ENCODE measurements at places on chromosomes 5 and 9.

DNA sequence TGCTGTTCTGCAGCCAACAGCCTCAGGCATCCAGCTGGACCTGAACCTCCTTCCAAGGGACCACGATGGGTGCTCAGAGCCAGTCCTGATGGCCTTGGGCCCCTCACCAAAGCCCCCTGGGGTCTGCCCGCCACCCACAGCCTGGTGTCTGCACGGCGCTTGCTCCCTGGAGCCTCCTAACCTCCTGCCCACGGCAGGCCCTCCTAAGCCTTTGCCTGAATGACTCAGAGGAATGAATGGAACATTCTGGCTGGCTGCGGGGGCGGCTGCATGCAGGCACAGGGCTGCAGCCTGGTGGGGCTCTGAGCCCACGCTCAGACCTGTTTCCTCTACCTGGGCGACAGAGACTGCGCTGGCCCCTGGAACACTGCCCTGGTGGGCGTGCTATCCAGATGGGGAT, 6.9 kb downstream of the SOHLH1 start:
- DNase-seq = no peak

- DNase-seq = no peak
These were observed 4.7 kb downstream of the SEMA4D start for GRCh38 chr9:89493181-89493580.

DNA sequence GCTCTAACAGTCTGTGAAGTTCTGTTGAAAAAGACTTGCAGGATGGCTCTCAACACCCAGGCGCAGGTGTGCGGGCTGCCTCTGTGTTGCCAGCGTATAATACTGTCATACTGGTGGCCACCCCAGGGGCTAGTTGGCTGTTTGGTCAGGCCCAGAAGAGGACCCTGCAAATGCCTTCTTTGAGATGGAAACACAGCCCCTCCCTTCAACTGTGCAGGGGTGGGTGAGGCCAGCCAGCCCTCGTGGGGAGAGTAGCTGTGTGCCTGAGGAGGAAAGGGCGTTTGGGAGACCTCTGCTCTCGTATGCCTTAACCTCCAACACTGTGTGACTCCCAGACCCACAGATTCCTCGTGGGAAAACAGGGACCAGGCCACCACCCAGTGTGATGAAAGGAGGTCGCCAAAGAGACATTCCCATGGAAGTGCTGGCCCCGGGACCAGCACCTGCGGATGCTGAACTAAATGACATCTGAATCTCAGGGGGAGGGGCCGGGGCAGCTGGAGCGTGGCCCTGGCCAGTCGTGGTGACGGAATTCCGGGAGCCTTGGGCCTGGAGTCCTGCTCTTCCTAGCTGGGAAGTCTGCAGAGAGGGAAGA, 11.3 kb upstream of the SCGB3A1 start:
- no peak for DNase-seq

- DNase-seq = no peak
These were observed 448.4 kb downstream of the PSAT1 start for GRCh38 chr9:78745331-78745730.

DNA sequence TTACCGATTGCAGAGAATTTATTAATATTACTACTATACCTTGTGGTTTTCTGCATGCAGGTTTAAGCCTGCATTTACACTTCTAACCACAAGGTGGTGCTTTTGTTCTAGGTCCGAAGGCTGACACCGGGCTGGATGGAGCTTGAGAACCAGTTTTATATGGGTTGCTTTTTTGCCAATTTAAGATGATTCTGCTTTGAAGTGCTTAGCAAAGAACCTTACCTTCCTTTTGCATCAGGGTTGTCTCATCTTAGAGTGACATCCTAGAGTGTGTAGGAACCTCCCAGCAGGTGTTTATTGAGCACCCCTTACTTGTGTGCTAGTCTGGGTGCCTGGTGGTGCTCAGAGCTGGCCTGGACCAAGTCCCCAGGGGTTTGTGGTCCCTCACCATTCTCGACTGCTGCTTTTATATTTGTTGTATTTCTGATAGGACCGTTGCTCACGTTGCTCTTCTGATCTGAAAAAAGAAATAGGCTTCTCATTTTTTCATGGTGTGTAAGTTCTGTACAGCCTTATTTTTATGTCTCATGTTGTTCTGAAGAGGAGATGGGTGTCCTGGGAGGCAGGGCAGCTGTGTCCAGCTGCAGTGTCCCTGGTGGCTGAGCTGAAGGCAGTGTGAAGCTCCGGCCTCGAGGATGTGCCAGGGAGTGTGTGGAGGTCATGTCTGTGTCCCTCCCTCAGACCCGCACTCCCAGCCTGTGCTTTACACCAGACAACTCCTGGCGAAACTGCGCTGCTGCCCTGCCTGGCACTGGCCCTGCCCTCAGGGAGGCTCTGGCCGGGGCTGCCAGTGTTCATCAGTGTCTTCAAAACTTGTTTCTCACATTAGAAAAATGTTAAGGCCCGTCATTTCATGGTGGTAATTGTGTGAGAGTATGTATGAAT, 54.3 kb downstream of the EHMT1 start:
- peak; percentile 77 for DNase-seq

GRCh38 chr9:21993893-21994555, at the start of gene CDKN2A:
CDKN2A (minus strand) TSS chr9:21994392.
- peak; percentile 24 for DNase-seq

DNA sequence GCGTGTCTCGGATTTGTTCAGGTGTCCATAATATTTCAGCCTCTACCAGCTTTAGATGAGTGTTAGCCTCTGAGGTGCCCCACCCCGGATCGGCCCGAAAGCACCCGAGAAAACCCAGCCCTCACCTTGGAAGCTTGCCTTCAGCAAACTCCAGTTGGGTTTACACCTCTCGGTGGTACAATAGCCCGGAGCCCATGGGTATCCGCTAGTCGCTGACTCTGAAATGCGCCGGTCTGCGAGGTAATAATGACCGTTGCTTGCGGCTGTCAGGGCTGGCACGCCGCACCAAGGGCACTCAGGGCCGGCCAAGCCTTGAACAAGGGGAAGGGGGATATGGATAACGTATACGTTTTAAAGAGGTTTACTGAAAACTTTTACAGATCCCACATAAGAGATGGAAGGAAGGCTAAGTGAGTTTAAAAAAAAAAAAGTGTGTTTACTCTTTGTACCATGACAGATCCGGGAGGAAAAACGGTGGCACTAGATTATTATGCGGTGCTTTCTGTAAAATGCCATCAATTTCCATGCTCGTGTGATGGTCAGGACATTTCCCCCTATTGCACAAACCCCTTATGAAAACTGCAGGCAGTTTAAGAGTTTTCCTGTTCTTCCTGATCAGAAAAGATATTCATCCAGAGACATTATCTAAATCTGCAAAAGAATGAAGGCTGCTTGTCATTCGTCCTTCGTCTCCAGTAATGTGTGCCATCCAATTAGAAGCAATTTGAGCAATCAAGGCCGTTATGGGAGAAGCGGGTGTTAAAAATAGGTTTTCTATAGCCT, 124.2 kb downstream of the TMEM161B start:
- no peak for DNase-seq

DNA sequence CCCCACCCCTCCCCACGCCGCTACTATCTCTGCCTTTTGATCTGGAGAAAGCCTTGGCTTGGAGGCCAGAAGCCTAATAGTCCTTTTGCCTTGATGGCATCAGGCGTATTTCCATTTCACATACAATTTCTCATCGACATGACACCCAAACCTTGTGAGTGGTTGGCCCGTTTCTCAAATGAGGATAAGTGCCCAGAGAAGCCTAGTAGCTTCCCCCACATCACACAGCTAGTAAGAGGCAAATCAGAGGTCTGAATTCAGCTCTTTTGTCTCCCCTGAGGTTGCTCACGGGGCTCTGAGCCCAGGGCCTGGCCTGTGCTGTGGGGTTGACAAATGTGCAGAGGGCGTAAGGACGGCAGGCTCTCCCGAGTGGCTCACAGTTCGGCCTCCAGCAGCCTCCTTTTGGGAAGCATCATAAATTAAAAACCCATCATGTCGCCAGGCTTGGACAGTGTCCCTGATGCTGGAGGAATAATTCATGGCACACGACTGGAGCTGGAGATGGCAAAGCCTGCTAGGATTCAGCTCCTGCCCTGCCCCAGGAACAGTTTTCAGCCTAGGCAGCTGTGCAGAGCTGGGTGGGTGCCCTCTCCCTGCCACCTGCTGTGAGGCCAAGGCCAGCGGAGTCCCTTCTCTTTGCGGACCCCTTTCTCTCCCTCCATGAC, 263.8 kb downstream of the NSG2 start:
- no peak for DNase-seq

DNA sequence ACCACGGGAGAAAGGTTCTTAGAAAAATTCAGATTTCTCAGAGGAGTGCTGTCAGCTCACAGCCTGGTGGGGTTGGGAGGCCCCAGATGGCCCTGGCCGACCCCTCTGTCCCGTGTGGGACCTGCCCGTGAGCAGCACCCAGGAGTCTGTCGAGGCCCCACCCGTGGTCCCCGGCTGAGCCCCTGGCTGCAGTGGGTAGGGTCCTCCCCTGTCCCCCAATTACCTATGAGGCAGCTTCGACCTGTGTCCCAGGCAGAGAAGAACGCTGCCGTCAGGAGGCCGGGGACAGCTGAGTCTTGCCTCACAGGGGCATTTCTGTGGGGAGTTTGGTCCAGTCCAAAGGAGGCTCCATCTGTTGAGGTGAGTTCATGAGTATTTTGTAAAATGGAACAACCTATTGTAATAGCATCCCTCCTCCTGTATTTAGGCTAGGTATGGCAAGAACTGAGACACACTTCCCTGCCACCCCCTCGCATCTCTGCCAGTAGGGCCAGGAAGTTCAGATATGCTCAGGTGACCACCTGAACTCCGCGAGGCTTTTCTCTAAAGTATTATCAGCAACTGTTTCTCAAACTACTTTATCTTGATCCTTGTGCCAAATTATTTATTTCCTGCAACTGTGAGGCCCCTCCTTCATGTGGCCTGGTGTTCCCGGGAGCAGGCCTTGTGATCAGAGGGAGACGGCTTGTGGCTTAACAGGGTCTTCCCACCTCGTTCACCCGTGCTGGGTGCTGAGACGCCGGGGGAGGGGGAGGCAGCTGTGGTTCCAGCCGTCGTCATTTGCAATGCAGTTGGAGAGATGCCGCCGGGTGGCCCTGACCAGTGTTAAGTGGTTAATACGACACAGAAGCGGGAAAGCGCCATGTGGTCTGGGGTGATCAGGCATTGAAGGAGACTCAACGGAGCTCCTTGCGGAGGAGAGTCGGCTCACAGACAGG, 1.7 kb downstream of the AHRR start:
- DNase-seq = no peak

- no peak for DNase-seq
These were observed 62.3 kb downstream of the LPAR1 start for GRCh38 chr9:110975969-110976368.

DNA sequence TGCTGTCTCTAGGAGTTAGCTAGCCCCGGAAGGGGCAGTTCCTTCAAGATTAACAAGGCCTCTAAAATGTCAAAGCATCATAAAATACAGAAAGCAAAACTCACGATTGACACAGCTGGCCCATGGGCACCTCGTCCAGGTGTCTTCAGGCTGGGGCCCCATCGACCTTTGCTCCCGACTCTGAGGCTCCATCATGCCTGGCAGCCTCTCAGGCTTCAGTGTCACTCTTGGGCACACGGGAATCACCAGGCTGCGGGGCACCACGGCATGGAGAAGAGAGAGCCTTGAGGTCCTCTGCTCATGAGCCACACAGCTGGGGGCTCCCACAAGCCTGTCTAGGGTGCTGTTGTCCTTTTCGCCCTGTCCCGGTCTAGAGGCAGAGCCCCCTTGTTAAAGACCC, 161.2 kb downstream of the GAPVD1 start:
- DNase-seq = no peak

- no peak for DNase-seq
These were observed 192.6 kb upstream of the MSX2 start for GRCh38 chr5:174531782-174532191.

DNA sequence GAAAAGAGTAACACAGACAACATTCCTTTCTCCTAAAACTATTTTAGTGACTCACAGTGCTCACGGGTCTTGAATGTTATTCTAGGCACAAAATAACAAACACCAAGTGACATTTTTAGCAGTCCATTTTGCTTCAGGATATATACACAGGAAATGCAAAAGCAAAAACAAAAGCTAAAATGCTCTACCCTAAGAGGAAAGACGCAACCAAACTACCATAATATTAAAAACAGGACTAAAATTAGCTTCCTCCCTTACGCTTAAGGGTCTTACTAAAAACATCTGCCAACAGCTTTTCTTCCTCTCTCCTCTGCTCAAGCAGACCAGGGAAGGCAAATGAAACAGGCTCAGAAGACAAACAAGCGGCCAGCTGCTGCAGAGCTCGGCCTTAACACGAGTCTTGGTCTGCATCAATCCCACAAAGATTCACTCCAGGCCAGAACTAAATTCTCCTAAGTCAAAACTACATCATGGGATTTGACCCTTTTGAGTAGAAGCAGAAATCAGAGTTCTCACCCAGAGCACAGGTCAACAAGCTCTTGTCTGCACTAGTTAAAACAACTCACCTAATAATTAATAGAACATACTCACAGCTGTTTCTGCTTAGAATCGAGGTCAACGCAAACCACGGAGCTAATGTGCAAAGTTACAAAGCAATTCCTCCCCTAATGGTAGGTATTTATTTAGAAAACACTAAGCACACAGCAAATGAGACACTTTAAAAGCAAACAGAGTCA, 62.3 kb downstream of the RAPGEF1 start:
- no peak for DNase-seq

- DNase-seq = no peak
These were observed 16.1 kb upstream of the ARHGAP26 start for GRCh38 chr5:142754031-142754430.

DNA sequence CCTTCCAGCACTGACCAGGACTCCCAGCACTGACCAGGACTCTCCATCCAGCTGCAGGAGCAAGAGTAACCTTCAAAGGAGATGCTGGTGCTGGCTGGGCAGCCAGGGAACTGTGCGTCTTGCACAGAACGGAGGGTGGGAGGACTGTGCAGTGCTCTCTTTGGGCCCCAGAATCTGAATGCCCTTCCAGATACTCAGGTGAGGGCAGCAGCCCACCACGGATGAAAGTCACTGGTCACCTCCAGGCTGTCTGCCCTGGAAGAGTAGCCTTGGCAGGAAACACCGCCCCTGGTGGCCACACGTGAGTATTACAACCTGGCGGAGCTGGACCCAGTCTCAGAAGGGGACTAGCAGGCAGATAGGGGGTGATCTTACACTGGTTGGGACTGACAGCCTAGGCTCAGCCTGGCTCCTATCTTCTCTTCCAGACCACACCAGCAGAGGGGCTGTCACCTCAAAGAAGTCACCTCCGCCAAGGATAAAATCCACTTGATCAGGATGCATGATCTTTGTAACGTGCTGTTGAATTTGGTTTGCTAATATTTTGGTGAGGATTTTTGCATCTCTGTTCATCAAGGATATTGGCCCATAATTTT, 4.8 kb upstream of the SARDH start:
- peak; percentile 66 for DNase-seq

- DNase-seq = no peak
These were observed 15.7 kb upstream of the TNC start for GRCh38 chr9:115133649-115134048.

- DNase-seq = no peak
These were observed 103.8 kb upstream of the PTGER4 start for GRCh38 chr5:40575921-40576320.

GRCh38 chr5:6510132-6510531, 61.5 kb downstream of the UBE2QL1 start:
- DNase-seq = no peak

Data from CD4-positive, alpha-beta T cell (primary cell).